ENCODE measurements at places on chromosomes 13 and 19.

- DNase-seq: no peak
Measured at GRCh38 chr13:109243311-109243951, 543.0 kb downstream of the IRS2 start.

DNA sequence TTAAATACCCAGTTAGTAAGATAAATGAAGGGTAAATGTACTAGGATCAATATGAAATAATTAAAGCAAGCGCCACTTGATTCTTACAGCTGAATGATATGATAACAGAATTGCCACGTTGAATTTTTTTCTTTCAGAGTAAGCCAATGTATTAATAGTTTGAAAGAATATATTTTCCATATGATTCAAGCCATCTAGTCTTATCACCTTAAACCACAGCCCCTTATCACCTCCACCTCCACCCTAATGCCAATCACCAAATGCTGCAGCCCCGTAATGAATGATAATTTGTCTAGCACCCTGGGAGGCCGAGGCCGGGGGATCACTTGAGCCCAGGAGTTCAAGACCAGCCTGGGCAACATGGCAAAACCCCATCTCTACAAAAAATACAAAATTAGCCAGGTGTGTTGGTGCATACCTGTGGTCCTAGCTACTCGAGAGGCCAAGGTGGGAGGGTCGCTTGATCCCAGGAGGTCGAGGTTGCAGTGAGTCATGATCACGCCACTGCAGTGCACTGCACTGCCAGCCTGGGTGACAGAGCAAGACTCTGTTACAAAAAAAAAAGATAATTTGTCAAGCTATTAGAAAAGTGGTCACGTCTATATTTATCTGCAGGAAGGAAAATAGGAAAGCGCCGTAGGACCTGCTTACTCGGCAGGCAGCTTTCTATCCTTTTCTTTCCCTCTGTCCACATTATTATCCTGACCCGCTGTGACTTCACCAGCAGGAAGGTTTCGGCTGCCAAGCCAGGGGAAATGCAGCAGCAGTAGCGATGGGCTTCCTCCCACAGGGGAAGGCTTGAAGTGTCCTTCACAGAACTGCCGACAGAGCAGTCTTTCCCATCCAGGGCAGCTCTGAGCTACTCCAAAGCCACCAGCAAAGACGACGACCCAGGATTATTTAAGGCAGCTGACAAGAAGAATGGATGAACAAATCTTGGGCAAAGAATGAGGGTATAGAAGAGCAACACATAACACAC is 19.7 kb upstream of the CLN5 start:
- DNase-seq: no peak

DNA sequence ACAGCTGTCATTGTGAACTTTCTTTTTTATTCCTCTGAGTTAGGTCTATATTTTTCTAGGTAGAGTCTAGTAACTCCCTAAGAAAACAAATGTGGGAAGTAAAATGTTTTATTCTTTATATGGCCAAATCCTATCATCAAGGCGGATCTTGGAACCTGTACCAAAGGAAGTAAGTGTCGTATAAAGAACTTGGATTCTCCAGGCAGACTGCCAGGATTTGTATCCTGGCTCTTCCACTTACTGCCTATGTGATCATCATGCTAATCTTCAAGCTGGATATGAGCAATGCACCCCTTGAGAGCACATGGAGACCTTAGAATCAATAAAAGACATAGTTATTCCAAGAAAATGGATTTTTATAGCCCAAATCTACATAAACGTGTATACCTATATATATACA is 286.5 kb downstream of the PCDH17 start:
- no peak for DNase-seq

- no peak for DNase-seq
Measured at GRCh38 chr13:113164492-113164891, 6.0 kb downstream of the PROZ start.

DNA sequence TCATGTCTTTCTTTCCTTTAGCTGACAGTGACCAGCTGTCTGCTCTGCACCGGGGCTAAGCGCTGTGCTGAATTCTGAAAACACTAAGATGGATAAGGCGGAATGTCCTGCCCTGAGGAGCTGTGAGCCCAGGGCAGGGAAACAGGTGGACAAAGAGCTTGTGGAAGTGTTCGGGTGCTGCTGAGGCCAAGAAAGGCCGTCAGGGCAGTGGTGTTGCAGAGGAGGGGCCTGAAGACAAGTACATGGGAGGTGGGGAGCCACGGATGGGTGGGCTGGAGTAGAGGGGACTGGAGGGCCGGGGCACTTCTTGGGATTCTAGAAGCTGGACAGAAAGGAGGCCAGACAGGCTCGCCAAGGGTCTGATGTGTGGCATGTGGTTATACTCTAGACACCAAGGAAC is 66.2 kb upstream of the GPR183 start:
- no peak for DNase-seq
